ENCODE measurements at places on chromosomes 12 and 14. TPM values are rescaled to one million over a fixed set of nuclear protein-coding genes. Genes with fewer than 3 reads are reported as not detected.

NGB gene
- total RNA-seq = not detected

ABHD12B gene
- not detected for total RNA-seq

SPX gene
- 0.51 TPM for total RNA-seq

TSFM gene
- 69.8 TPM for total RNA-seq

KRT73 gene
- total RNA-seq = not detected

TGFB3 gene
- 3.0 TPM for total RNA-seq

CAPZA3 gene
- not detected for total RNA-seq

HOXC12 gene
- not detected for total RNA-seq

COPS7A gene
- 46.1 TPM for total RNA-seq

SLC17A8 gene
- total RNA-seq = not detected

CHST11 gene
- 43.5 TPM for total RNA-seq

FOXA1 gene
- not detected for total RNA-seq

MANSC4 gene
- total RNA-seq = not detected

SERPINA3 gene
- not detected for total RNA-seq

CMA1 gene
- total RNA-seq = not detected

IL26 gene
- total RNA-seq = 1.2 TPM

ESRRB gene
- total RNA-seq = not detected

NTS gene
- not detected for total RNA-seq

JDP2 gene
- total RNA-seq = 0.93 TPM

TBX5 gene
- total RNA-seq = not detected

OTOGL gene
- total RNA-seq = not detected

ZNF84 gene
- 13.8 TPM for total RNA-seq

TAS2R7 gene
- total RNA-seq = not detected

KRT86 gene
- total RNA-seq = not detected

SPTB gene
- total RNA-seq = 0.19 TPM

LBHD2 gene
- total RNA-seq = not detected

KRT4 gene
- total RNA-seq = not detected

TPPP2 gene
- not detected for total RNA-seq

SOX5 gene
- 0.04 TPM for total RNA-seq

RPGRIP1 gene
- total RNA-seq = not detected

HOXC4 gene
- total RNA-seq = 1.3 TPM

LRRC10 gene
- not detected for total RNA-seq

DHRS2 gene
- total RNA-seq = 3.5 TPM

POTEM gene
- not detected for total RNA-seq

GYS2 gene
- total RNA-seq = not detected

A2M gene
- not detected for total RNA-seq

BHLHE41 gene
- total RNA-seq = not detected

PRB2 gene
- total RNA-seq = not detected

B3GNT4 gene
- total RNA-seq = 0.46 TPM

SLC22A17 gene
- total RNA-seq = 2.0 TPM

POTEG gene
- not detected for total RNA-seq

FGD4 gene
- 0.21 TPM for total RNA-seq

FSCB gene
- not detected for total RNA-seq

CCDC196 gene
- not detected for total RNA-seq

MIP gene
- total RNA-seq = not detected

SDR9C7 gene
- total RNA-seq = not detected

EPYC gene
- not detected for total RNA-seq

ABCC9 gene
- total RNA-seq = not detected

MYF6 gene
- total RNA-seq = not detected

AGAP2 gene
- total RNA-seq = 29.3 TPM

STON2 gene
- 0.08 TPM for total RNA-seq

KERA gene
- not detected for total RNA-seq

TNFAIP2 gene
- total RNA-seq = 0.82 TPM

SLC25A21 gene
- not detected for total RNA-seq

P2RX2 gene
- not detected for total RNA-seq

P2RX7 gene
- 3.4 TPM for total RNA-seq

TMEM52B gene
- not detected for total RNA-seq

MAP1LC3B2 gene
- 1.0 TPM for total RNA-seq

Data from activated CD8-positive, alpha-beta memory T cell treated with anti-CD3 and anti-CD28 coated beads for 36 hours (primary cell).